HEK293T (cell line): ENCODE measurements at places on chromosomes 5 and 9.
A peak's percentile ranks its signal among the peaks of the same experiment; 100 is the strongest.

- no peak for DNase-seq
Measured at GRCh38 chr9:93218671-93219420, 34.9 kb downstream of the WNK2 start.

DNA sequence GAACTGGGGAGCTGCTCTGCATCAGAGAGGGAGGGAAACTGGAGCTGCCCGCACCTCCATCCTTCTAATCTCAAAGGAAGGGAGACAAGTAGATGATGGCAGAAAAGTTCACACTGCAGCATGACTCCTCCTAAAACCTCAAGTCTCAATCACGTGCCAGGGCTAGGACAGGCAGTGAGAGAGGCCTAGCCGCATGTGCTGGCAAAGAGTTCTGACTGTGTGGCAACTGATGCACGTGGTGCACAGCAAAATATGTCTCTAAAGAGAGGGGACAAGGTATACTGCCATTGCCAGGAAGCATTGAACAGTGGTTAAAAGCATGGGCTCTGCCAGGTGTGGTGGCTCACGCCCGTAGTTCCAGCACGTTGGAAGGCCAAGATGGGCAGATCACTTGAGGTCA is 38.1 kb downstream of the FBXO10 start:
- no peak for DNase-seq

GRCh38 chr5:171342362-171343111 is 33.5 kb downstream of the TLX3 start:
- peak; percentile 79 for DNase-seq

DNA sequence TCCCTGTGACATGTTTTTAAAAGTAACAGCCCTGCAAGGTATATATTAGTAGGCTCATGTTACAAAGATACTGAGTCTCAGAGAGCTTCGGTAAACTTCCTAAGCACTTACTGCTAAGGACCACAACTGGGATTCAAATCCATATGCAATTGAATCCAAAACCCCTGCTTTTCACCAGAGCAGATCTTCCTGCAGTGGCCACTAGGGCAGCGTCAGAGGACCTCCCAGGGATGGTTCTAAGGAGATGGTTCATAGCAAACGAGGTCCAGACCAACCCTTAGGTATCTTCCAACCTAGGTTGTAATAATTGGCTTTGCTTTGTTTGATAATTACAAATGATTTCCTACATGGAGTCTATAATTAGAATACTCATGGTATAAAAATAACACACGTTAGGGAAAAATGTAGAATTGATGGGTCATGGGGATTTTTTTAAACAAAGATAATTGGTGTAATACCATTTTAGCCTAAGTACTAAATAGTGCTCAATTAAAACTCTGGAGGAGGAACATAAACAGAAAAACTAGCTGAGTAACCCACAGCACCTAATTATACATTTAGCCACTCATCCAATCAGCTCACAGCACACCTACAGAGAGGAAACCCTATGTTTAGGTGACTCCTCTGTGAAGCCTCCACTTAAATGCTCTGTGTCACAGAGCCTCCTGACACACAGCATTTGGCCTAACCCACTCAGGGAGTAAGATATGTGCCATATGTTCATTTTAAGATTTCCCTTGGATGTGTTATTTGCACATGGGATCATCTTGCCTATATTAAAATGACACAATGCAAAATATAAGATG is 10.0 kb upstream of the CAST start:
- peak; percentile 61 for DNase-seq
